ENCODE measurements at places on chromosomes 11 and 22.

GRCh38 chr11:22344081-22344480 is 5.9 kb downstream of the SLC17A6 start:
- no peak for DNase-seq

GRCh38 chr11:70278994-70279393 is 8.5 kb downstream of the PPFIA1 start:
- no peak for DNase-seq

DNA sequence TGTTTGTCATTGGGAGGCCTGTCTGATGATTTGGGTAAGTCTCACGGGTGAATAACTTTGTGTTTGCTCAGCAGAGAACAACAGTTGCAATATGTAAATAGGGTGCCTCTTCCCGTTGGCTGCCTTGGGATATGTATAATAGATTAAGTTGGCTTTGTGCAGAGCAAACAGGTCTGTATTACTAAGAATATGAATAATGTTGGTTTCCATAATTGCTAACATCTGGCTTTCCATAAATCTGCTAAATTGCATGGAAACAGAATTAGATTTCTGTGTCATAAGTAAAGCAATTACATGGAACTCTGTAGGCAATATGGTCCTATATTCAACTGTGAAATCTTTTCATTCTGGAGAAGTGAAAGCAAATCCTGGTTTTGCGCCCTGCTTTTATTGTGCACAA is 636.0 kb upstream of the ANO5 start:
- no peak for DNase-seq

GRCh38 chr11:65604258-65604657 is 8.7 kb upstream of the KCNK7 start:
- DNase-seq: no peak

DNA sequence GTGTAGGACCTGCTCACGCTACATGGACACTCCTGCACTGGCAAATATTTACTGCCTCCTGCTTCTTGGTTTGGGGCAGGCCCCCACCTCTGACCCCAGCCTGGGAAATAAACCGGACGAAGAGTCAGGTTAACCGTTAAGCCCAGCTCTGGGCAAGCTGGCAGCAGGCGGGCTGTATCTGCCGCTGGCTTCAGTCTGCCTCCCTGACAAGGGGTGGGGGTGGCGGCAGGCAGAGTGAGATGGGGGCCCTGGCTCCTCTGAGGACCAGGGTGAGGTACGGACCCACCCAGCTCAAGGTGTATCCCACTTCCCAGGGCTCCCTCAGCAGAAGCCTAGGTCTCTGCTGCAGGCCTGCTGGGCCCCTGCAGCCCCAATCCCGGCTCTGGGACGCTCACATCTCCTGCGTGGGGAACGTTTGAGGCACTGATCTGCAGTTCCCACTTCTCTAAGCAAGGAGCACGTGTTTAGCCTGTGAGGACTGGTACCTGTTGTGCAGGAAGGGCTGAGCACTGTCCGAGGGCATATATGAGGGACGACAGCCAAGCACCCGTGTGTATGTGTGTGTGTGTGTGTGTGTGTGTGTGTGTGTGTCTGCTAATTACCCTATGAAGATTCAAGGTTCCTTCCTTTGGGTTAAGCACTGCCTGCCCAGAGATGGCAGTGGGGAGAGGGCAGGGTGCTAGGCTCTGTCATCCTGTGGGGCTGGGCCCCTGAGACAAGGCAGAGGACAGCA is 1.1 kb upstream of the LRRC75B start:
- no peak for DNase-seq

DNA sequence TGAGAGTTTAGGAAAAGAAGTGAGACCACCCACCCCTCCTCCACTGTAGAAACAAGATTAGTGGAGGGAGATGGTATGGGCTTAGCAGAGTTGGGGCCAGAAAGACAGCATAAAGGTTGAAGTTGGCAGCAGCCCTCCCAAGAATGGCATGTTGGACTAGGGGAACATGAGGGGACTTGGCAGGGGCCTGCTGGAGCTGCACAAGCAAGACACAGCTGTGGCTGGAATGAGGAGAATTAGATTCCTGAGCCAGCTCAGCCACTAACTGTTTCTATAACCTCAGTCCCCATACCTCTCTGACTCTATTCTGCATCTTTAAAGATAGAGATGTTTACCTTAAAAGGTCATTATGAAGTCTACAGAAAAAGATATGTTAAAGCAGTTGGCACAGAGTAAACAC is 13.2 kb downstream of the MAP6 start:
- DNase-seq: no peak

- DNase-seq: no peak
These were observed 59.8 kb downstream of the SC5D start for GRCh38 chr11:121352251-121352891.

GRCh38 chr11:59281177-59281576 is 68.5 kb upstream of the MPEG1 start:
- DNase-seq: no peak

DNA sequence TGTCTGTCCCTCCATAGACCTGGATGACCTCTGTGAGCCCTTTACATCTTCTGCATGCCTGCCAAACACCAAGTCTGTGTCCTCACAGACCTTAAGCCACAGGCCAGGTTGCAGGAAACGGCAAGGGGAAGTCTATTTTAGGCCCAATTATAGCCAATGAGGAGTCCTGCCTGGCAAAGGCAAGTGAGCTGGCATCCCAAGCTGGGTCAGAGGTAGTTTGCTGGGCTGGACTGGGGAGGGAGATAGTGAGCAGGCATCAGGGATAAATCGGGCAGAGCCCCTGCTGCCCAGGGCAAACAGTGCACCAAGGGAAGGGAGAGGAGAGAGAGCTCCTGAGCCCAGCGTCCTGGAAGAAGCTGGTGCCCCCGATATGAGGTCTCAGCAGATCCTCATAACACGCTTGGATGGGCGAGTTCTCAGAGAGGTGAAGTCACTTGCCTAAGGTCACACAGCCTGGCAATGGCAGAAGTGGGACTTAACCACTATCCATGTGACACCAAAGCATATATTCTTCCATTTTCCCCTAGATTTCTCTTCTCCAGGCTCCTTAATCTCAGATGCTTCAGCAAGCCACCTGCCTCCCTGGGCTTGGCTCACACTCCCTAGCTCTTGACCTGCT is 3.7 kb upstream of the RELT start:
- DNase-seq: no peak

- no peak for DNase-seq
These were observed 1.3 kb upstream of the NPTXR start for GRCh38 chr22:38845004-38845740.

- DNase-seq: no peak
These were observed 8.8 kb downstream of the SSTR3 start for GRCh38 chr22:37203354-37204044.

DNA sequence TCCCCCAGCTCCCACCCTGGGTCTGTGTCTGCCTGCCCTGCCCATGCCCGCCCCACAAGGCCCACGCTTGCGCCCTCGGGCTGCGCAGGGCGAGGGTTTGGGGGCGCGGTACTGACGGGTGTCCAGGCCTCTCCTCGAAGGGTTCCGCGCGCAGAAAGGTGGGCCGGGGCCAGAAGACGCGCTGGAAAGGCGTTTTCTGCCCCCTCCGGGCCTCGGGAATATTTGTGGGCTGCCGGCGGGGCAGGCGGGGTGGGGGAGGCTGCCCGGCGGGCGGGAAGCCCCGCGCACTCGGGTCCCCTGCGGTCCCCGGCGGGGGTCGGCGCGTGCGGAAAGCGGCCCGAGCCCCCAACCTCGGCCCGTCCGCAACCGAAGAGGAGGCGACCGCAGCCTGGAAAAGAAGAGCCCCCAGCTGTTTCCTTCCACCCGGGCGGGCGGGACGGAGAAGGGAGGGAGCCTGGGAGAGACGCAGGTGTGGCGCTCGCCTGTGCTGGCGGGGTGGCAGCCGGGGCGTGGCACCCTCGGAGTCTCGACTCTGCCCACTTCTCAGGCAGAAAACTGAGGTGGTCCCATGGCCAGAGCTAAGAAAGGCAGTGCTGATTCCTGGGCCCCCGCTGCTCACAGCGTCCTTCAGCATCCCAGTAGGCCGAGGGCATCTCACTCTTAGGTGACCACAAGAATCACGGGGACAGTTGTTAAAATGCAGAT is 59.0 kb downstream of the THAP12 start:
- DNase-seq: no peak

DNA sequence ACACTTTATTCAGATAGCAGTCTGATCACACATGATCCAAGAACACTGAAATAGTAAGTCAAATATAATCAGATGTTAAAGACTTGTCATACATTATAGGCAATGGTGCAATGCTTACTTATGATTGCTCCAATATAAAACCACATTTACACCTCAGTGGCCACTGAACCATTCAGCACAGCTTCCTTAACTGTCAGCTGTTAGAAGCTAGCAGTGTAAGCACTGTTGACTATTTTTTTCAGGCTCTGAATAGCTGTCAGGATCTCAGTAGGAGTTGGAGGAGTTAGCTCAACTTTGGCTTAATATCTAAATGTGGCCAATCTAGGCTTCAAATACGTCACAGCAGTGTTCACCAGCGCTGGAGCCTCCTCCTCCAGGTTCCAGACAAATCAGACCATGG is 36.6 kb downstream of the METTL15 start:
- no peak for DNase-seq

- DNase-seq: no peak
These were observed 11.3 kb upstream of the SMIM38 start for GRCh38 chr11:69144316-69145049.

Data from stimulated activated CD4-positive, alpha-beta T cell treated with anti-CD3 and anti-CD28 coated beads, TNF-alpha, amount 100 ng/mL, for 24 hours (primary cell).